ENCODE measurements at places on chromosomes 5 and 9.

DNA sequence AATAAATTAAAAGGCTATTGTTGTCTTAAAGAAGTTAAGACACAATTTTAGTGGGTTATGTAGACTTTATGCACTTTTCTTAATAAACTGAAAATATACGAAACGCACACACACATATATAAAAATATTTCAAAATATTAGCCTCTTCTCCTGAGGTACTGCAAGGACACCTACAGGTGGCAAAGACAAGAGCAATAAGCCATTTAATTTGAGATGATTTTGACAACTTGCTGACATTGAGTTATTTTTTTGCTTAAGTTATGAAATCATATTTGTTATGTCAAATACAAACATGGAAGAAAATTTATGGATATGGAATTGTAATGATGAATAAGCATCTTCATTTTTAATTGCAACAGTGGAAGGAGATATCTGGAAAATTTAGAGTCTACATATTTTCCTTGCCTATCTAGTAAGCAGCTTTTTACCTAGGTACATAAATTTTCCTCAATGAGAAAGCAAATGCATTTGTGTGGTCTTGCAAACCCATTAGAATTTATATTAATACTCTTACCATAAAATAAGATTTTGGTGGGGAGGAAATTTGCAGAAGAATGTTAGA is 301.6 kb downstream of the ISL1 start:
- no peak for DNase-seq

- DNase-seq, result no peak
Observed at GRCh38 chr5:19104948-19105347, 883.1 kb downstream of the CDH18 start.

GRCh38 chr5:167964529-167964928 is 326.9 kb upstream of the WWC1 start:
- DNase-seq, result no peak

DNA sequence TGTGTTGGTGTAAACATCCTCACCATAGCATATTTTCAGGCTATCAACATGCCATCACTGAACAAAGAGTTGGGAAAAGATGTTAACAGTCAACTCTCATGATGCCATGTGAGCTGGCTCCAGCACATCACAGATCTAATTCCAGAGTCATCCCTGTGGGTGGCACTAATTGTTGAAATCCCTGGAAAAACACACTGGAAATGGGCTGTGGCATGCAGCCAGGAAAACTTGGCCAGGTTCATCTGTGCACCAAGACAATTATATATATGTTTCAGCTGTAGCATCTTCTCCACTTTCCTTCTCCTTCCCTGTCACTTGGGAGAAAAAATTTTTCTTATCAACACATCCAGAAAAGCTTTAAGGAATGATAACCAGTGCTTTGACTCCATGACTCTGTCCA is 313.7 kb downstream of the TRIM32 start:
- DNase-seq, result no peak

DNA sequence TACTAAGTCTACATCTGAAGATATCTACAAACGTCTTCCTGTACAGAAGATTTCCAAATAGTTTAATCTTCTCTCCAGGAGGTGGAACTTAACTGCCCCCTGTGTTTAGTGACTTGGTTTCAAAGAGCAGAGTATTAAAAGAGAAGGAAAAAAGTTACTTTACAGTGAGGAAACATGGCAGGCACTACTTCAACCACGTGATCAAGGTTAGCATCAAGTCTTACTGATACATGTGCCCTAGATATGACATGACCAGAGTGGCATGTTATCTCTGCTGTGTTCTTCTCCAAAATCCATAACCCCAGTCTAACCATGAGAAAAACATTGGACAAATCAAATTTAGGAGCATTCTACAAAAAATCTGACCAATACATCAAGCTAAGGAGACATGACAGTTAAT is 125.8 kb downstream of the ADAMTS12 start:
- DNase-seq, result no peak

DNA sequence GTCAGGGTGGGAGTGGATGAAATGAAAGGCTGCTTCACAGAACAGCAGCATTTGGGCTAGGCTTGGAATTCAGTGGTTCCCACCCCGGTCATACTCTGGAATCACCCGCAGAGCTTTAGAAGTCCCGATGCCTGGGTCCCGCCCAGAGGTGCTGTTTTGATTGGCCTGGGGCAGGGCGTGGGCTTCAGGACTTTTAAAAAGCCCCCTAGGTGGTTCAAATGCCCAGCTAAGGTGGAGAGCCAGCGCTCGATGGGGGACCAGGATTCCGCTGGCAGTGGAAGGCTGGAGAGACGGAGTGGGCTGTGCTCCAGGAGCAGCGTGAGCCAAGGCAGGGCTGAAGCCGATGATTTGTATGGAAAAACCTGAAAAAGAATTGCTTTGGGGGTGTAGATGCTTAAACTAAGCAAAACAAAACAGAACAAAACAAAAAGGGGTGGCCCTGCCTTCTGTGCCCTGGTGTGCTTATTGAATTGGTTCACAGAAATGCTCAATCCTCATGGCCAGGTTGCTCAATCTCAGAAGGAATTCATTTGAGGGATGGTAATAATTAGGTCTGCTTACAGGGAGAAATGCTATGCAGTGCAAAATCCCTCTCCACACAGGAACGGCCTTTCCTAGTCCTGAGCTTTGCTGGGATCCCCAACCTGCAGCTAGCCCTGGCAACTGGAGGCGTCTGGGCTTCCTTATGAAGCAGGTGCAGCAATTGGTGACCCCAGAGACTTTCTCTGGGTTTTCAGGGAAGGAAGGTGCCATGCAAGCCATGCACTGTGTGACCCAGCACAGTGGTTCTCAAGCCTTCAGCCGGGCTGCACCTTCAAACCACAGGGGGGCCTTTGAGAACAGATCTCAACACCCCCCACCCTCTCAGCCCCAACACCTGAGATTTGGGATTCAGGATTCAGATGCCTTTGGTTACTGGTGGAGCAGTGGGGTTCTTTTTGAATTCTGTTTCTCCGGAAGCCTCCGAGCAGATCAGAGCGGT is 174.0 kb upstream of the ZNF618 start:
- DNase-seq, result no peak

DNA sequence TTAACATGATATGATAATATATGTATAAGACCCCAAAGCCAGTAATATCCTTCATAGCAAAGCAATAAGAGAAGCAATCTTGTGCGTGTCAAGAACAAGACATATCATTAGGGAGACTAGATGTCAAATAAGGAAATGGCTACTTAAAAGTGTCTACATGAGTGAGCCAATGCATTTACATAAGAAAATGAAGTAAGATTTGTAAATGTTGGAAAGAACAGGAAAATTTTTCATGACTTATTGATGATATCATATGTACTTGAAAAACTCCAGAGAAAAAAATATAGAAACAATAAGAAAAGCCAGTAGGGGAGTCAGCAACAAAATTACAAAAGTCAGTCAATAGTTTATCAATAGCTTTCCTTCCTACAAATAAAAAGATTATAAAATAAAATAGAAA is 13.8 kb upstream of the MCTP1 start:
- DNase-seq, result no peak

DNA sequence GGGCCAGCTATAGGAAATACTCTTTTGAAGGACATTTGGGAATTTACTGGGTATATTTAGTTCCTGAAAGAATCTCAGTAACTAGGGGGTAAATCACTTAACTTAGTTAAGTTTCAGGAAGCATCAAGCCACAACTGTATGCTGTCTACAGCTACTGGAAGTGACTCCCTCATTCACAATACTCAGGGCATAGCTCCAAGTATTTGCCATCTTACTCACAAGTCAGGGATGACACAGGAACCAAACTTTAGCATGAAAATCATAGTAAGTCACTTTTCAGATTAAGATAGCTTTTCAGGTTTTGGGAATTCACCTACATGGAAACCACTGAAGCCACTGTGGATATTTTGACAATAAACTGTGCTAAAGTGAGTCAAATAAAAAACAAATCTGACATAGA is 242.4 kb upstream of the ATP10B start:
- no peak for DNase-seq

DNA sequence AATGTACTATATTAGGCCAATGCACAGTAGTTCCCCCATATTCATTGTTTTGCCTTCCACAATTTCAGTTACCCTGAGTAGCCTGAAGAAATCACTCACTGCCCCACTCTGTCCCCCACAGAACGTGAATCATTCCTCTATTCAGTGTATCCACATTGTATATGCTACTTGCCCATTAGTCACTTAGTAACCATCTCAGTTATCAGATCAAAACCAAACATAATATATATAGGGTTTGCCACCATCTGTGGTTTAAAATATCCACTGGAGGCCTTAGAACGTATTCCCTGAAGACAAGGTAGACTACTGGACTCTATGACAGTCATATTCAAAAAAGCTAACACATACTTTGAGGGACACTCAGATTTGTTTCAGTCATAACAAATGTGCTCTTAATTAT is 465.7 kb upstream of the RGMB start:
- DNase-seq, result no peak

DNA sequence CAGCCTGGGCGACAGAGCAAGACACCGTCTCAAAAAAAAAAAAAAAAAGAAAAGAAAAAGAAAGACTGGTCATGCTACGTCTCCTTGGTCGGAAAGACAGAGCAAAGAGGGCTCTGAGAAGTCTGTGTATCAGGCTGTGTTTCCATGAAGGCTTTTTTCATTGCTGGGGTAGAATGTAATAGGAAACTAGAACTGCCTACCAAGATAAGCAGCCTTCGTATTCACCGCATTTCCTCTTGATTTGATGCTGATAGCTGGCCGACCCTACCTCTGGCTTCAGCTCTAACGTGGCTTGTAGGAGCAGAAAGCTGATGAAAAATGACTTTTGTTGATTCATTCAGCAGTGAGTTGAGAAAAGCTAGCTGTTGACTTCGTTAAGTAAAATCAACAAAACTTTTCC is 17.4 kb downstream of the SLC1A3 start:
- no peak for DNase-seq

GRCh38 chr5:17354265-17354664 is 136.8 kb downstream of the BASP1 start:
- DNase-seq, result no peak

GRCh38 chr9:68546596-68547390 is 6.1 kb upstream of the TMEM252 start:
- peak; percentile 73 for DNase-seq

GRCh38 chr5:87010736-87011135 is 256.9 kb upstream of the RASA1 start:
- no peak for DNase-seq

DNA sequence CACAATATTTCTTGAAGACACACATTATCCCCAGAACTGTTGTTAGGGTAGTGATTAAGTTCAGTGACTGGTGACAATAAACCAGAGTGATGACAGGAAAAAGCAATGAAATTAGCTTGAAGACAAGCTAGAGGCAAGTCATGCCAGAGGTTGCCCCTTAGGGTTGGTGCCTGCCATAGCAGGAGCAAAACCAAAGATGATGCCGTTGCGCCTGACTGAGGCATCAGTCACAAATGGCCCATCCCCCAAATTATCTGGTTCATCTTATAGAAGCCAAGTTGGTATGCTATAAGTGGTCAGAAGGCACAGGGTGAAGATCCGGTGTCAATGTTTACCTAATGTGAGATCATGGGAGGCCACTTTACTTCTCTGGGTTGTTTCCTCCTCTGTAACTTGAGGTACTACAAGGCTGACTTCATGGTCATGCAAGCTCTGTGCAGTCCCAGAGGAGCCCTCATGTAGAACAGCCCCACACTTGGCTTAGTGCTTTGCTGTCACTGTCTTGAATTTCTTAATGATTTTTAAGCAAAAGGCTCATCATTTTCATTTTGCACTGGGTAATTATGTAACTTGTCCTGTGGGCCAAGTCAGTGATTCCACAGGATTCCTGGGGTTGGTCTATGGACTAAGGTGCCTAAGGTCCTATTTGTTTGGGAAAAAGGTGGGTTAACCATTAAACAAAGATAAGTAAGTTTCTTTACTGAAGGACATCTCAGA is 211.3 kb downstream of the MAN2A1 start:
- DNase-seq, result no peak

- no peak for DNase-seq
Observed at GRCh38 chr5:81544351-81545018, 150.6 kb upstream of the ACOT12 start.

DNA sequence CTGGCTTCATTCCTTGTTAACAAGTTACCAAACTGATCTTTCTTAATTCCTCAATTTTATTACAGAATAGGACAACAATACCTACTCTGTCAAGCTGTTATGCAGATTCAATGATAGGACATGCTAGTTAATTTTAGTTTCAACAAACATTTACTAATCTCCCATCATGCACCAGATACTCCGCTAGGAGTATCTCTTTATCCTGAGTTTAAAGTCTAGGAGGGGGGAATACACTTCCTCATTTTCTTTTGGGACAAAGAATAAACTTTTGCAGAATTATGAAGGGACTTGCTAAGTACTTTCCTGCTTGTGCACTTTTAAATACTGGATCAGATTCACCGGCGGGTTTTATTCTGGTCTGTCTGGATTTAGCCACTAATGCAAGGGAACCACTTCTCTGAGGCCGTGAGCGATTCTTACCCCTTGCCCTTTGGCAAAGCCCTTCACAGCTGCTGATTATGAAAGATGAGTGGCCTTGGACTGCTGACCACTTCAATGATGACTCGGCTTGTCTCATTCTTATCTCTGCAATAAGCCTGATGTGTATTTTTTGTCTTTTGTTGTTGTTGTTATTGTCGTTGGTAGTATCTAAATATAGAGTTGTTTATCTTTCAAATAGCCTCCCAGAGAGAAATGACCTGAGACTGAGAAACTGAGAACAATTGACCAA is 73.9 kb downstream of the RMI1 start:
- no peak for DNase-seq

DNA sequence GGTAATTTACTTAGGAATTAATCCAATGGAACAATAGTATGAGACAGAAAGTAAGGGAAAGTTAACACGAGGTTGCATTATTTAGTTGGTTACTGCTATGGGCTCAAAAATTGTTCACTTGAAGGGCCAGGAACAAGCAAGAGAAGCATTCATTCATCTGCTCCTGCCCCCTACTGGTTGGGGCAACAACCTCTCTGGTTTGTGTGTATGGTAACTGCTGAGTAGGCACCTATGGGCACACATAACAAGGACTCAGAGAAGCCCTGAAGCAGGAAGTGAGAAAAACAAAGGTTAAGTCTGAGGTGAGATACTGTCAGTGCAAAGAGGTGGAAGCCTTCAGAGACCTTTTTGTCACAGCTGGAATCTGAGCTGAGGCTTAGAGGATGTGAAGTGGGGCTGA is 34.4 kb upstream of the RANBP6 start:
- no peak for DNase-seq

DNA sequence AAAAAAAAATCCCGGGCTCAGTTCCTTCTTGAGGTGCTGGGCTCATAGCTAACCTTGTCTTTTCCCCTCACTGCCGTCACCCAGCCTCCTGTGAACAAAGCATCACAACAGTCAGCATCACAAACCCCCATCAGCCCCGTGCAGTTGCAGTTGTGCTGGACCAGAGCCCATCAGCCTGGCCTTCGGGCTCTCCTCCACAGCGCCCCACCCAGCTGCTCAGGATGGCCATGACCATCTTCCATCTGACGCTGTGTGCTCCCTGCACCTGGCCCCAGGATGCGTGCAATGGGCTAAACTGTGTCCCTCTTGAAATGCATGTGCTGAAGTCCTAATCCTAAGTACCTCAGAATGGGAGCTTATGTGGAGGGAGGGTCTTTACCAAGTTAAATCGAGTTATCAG is 48.1 kb downstream of the NSUN2 start:
- no peak for DNase-seq
